ENCODE measurements at places on chromosomes 4 and X. TPM values are rescaled to one million over a fixed set of nuclear protein-coding genes. Genes with fewer than 3 reads are reported as not detected.

DNA sequence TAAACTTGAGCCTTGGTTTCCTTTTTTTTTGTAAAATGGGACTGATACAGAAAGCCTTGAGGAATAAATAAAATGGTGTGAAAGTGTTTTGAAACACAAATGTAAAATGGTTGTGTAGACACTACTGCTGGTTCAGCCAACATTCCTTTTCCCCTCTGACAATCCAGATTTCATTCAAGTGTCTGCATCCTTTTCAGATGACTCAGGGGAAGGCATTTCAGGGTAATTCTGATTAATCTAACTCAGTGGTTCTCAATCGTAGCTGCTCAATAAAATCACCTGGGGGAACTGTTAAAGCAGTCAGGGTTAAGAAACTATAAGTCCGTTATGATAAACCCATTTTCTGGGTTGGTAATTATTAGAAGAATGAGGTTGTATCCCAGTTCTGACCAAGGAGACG lies 4.6 kb downstream of the ARHGAP10 start:
- no peak for DNase-seq

GRCh38 chr4:160127211-160127610 lies 1024.3 kb downstream of the RAPGEF2 start:
- no peak for DNase-seq

DNA sequence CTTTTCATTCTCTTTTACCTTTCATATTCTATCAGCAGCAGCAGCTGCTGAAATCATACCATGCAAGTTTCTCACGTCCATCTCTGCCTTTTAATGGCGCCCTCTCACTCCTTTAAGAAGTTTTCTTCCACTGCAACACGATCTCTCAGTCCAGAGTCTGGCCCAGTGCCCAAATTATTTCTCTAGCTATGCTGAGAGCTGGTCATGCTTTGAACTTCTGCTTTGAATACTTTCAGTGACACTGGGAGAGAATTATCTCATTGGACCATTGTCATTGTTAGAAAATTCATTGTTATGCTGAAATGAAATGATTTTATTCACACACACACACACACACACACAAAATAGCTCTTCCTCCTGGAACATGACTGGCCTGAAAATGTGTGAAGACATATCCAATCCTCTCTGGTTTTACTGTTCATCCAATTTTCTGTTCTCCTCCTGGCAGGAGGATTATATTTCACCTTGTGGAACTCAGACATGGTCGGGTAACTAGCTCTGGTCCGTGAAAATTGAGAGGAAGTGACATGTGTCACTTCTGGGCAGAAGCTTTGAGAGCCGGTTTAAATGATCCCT lies 1.3 kb upstream of the PDHA1 start:
- DNase-seq, result no peak

- no peak for DNase-seq
Observed at GRCh38 chr4:123349421-123350190, 47.0 kb upstream of the SPRY1 start.

GRCh38 chr4:24209906-24210305 lies 320.1 kb upstream of the PPARGC1A start:
- DNase-seq, result no peak

DNA sequence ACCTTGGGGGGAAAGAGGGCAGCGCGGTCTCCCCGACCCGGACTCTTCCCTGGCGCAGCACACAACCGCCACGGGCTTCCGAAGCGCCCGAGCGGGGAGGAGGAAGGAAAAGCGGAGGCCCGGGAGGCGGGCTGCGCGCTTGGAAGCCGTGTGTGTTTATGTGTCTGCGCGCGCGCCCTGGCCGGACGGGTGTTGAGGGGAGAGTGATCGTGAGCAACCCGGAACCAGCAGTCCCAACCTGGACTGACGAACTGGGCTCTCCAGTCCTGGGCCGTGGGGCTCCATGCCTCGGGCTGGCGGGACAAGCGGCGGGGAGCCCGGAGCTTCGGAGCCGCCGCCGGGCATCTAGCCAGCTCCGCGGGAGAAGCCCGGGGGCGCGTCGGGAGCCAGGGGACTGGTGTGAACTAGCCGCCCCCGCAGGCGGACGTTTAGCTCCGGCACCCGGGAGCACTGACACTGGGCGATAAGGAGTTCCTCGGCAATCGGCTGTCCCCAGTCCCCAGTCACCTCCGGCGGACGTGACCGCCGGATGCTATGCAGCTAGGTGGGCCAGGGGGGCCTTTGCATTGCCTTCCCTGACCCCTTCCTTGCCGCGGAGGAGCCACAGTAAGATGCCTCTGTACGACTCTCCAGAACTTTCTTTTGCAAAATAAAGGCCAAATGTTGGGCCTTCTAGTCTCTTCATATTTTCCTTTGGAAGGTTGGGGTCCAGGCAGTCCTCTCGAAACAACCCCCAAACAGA lies 74.8 kb upstream of the BCOR start:
- no peak for DNase-seq

GRCh38 chrX:43881410-43882293 lies 598 bp downstream of the MAOB start:
- DNase-seq, result no peak

THAP6 gene
- 25.9 TPM for total RNA-seq

- no peak for DNase-seq
Observed at GRCh38 chr4:171157462-171158082, 655.6 kb upstream of the GALNTL6 start.

DNA sequence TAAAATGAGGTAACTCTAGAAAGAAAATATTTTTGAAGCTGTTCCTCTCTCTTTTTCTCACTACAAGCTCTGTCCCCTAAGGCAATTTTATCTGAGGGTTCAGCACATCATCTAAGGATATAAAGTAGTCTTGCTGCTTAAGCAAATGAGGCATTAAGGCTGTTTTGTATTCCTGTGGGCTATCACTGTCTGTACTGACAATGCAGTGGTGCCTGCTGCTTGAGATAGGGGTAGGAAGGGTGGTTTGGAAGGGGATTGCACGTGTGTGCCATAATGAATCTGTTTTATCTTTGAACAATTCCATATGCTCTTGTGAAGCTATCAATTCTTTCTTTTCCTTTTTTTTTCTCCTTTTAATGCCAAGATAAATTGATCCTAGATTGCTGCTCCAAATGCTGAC lies 128.0 kb upstream of the ATOH1 start:
- no peak for DNase-seq

SHROOM2 gene
- total RNA-seq, result 0.48 TPM

- no peak for DNase-seq
Observed at GRCh38 chr4:70895811-70896491, 6.2 kb upstream of the MOB1B start.

FABP2 gene
- total RNA-seq, result not detected

DNA sequence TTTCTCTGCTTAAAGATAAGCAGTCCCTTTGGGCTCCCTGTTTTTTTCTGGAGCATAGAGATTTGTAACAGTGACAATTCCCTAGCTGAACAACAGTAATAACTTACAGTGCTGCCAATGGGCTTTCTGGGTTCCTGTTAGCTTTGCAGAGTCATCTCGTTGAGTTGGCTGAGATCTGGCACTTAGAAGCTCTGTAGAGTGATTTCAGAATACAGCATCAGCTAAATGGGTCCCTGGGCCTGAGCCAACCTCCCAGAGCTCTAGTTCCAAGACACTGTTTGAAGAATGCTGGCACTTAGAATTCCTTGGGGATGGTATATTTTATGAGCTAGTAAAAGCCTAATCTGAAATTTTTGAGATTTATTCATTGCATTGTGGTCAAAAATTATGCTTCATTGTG lies 43.5 kb upstream of the SERTM2 start:
- DNase-seq, result no peak

GRCh38 chr4:633976-634598 lies 8.7 kb downstream of the PDE6B start:
- no peak for DNase-seq

MAGEC2 gene
- not detected for total RNA-seq

DNA sequence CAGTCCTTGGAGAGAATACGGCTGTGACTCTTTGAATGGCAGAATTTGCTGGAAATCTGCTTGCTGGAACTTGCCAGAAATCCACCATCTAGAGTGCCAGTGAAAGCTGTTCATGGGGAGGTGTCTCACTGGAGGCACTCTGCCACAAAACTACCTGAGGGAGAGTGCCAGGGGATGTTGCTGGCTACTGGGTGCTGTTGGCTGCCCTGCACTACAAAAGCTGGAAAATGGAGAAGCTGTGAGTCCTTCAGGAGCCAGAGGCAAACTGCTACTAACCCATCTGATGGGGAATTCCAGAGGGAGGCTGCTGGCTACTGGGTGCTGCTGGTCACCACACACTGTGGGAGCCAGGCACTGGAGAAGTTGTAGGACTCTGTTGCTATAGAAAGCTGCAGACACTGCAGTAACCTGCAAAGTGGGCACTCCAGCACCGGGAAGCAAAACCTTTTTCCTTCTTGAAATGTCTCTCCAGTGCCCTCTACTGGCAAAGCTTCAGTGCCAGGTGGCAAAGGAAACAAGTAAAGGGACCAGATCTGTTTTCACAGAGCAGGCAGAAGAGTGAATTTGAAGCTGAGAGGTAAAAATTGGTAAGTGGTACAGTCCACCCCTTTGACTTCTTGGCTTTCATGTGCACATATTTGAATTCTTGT lies 47.8 kb upstream of the HSD17B10 start:
- no peak for DNase-seq

CSAG1 gene
- not detected for total RNA-seq

BEX1 gene
- total RNA-seq, result 1.3 TPM

DNA sequence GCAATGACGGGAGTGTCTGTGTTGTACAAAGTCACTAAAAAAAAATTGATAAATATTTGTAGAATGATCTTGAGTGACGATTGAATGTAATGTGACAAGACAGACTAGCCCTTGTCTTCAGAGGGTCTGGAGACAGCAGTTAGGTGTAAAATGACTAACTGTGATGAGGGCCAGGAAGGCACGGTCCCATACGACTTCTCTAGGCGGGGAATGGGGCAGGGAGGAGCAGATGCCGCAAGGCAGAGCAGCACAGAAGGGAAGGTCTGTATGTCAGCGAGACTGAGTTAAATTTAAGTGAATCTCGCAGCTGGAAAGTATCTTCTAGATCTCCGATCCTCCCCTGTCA lies 405 bp downstream of the CENPE start:
- no peak for DNase-seq

DNA sequence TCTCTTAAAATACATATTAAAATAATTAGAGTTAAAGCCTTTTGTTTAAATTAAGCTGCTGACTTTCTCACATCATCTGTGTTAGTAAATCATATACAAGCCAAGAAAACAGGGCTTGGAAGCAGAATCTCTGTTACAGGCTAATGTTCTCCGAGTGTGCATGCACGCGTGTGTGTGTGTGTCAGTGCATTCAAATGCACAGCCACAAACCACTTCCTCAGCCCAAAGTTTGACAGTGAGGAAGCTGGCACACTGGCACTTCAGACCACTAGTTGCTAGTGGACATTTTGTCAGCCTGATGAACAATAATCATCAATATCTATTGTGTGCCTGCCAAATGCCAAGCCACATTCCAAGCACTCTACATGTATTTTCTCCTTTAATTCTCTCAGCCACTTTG lies 5.6 kb downstream of the MAOB start:
- no peak for DNase-seq

GAGE12F gene
- not detected for total RNA-seq

GRCh38 chr4:147991543-147992283 lies 259.8 kb downstream of the ARHGAP10 start:
- no peak for DNase-seq

DNA sequence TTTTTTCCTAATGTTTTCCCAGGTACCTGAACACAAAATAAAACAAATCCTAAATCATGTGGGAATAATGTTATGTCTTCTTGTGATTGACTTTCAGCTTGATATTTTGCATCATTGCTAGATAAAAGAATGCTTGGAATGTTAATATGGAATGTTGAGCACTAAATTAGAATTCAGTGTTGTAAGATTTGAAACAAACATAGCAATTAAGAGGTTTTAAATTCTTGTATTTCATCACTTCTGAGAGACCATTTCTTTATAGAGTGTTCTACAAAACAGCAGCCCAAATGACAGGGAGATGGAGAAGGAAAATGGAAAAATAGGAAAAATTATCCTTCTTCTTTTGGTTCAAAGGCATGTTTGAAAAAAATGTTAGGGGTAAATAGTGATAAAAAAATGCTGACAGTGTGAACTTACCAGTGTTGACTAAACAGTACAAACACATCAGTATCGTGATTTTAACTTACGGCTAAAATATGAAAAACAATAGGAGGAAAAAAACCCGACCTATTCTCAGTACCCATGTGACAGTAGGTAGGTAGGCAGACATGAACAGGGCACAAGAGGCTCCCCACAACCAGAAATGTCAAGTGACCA lies 102.6 kb upstream of the PDE5A start:
- DNase-seq, result no peak

DNA sequence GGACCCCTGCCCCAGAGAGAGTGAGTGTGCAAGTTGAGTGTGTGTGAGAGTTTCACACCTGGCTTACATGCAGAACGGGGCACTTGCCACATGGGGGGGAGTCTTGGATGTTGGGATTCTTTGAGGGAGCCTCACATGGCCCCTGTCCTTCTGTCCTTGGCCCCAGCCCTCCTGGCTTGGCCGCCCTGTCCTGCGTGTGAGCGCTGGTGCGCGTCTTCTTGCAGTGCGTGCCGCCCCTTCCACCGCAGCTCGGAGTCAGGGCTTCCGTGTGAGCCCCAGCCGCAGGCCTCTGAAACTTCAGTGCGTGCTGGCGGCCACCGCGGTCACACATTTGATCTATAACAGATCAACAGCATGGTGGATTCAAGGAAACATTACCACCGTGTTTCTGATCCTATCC lies 30.1 kb upstream of the HGFAC start:
- DNase-seq, result no peak

GRCh38 chr4:138910195-138910913 lies 105.2 kb upstream of the NOCT start:
- DNase-seq, result no peak

NDP gene
- total RNA-seq, result not detected

All from breast epithelium (tissue), 4 donors.